ENCODE measurements at places on chromosomes 4 and X.

DNA sequence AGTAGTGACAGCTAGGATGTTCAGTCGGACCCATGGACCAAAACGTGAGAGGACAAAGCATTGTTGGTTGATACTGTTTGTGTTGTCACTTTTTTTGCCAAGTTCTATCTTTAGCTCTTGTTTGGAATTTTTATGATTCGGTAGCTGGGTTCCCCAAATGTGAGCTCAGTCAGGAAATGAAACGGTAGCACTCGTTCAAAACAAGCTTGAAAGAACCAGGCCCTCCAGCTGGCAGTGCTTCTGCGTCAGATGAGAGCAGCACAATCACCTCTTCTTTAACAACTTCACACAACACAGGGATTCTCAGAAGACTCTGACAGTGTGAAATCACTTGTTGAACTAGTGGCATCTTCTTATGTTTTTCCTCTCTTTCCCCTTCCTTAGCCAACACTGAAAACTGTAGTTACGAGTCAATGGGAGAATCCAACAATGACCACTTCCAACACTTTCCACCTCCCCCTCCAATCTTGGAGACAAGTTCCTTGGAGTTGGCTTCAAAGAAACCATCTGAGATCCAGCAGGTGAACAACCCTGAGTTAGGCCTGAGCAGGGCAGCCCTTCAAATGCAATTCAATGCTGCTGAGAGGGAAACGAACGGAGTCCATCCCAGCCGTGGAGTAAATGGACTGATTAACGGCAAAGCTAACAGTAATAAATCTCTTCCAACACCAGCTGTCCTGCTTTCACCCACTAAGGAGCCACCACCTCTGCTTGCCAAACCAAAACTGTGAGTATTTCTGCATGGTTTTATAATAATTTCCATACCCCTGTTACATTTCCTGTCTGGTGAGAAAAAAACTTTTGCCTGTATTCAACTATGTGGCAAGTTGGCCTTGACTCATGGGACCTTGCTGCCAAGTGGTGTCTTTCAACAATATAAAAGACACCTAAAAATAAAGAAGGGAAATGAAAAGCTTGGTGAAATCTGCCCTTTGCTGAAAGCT lies 214.6 kb downstream of the PALLD start:
- DNase-seq = no peak

DNA sequence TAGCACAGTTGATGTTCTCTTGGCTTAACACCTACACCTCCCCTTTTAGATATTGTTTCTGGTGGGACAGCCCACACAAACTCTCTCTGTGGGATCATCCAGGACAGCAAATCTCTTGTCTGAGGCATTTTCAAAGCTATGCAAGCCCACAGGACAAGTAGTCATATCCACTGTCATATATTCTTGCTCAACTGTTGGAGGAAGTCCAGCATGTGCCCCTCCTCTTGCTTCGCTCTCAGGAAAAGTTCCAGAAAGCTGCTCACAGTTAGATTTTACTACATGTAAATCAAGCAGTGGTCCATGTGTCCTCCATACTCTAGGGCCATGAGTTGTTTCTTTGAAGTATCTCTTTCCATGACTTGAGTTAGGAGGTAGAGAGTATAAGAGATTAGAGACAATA lies 260.7 kb downstream of the INPP4B start:
- DNase-seq = no peak

GRCh38 chrX:140447150-140447549 lies 57.7 kb downstream of the SOX3 start:
- no peak for DNase-seq

DNA sequence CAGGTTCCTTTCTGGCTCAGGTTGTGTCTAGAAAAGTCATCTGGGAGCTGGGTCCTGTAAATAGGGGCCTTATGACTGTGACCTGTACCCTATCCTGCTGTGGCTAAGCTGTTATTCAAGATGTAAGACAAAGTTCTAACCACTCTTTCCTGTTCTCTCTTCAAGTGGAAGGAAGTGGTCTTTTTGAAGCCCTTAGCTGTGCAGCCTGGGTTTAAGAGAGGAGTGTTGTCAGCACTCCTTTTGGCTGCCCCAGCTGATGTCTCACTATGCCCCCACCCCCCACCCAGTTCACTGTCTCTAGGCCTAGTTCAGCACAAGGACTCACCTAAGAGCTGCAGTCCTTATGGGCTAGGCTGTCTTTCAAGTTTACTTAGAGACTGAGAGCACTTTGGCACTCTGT lies 1069.5 kb downstream of the FAM133A start:
- DNase-seq = no peak

- no peak for DNase-seq
Measured at GRCh38 chrX:70461026-70461425, 16.4 kb downstream of the DLG3 start.

DNA sequence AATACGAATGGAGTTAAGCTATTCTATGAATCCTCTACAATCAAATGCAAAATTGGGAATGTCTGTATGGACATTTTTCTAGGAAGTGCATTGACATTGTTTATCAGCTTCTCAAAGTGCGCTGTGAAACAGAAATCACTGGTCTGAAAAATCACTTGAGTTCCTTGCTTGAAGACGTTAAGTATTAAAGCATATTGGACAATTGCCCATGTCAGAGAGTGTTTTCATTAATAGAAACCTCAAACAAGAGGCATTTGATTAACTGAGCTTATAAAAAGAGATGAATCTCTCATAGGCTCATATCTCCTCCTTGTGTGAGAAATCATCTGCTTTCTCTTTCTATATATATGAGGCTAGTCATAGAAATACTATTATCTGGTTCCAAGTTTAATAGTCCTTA lies 692.1 kb upstream of the POU3F4 start:
- no peak for DNase-seq

GRCh38 chr4:39660045-39660444 lies 21.4 kb upstream of the SMIM14 start:
- DNase-seq = no peak

- DNase-seq = no peak
Measured at GRCh38 chr4:165726831-165727230, 146.2 kb upstream of the TLL1 start.

DNA sequence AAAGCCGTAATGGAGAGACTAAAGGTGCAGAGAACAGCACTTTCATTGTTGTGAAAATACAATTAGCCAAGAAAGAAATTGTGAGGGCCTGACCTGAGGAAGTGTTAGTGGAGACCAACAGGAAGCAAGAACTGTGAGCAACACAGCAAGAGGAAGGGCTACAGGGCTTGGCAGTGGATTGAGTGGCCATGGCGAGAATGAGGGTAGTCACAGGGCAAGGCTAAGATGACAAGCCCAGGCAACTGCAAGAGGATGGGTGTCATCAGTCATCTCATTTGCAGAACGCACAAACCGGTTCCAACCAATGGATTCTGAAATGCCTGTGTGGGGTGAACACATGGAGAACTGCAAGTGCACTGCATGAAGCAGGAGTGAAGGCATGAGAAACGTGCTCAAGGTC lies 3.6 kb downstream of the SLC10A6 start:
- no peak for DNase-seq

DNA sequence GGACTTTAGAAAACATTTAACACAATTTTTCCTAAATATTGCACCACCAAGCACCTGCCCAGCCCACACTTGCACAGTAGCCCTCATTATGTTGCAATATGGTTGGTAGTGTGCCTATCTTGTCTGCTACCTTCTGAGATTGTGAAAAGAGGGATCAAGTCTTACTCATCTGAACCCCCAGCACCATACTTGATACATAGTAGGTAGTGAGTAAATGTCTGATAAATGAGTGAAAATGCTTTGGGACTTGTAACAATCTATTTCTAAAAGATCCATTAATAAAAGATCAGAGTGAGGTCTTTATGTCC lies 118.4 kb upstream of the MED14 start:
- DNase-seq = no peak

- no peak for DNase-seq
Measured at GRCh38 chrX:53547668-53548067, 113.5 kb upstream of the HSD17B10 start.

- no peak for DNase-seq
Measured at GRCh38 chr4:188423039-188423438, 283.8 kb downstream of the TRIML1 start.

- DNase-seq = no peak
Measured at GRCh38 chr4:19117022-19117421, 1095.5 kb upstream of the LCORL start.

GRCh38 chrX:13043138-13043537 lies 1.3 kb downstream of the FAM9C start:
- DNase-seq = no peak

DNA sequence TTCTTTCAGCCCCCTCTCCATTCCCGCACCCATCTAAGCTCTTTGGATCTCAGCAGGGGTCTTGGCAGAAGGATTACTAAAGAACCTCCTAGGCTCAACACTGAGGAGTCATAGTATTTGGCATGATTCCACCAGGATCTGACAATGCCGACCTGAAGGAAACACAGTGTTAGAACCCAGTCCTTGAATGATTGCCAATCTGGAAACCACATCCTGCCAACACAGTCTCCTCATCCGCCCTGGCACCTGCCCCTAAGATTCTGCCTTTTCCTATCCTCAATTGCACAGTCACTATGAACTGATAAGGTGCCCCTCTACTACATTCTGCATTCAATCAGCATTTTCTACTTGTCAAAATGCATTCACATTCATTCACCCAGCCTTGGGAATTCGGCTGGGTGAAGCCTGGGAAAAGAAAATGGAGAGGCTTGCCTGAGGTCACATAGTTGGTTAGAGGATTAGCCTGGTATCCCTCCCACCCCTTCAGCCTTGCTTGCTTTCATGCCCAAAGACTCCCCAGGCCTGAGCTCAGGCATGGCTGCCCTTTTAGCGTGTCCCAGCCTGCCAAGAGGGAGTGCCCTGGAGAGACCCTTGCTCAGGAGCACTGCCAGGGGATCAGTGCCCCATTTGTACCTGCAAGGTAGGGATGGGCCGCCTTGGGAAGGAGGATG lies 2.2 kb upstream of the CLDN2 start:
- DNase-seq = peak; percentile 34

DNA sequence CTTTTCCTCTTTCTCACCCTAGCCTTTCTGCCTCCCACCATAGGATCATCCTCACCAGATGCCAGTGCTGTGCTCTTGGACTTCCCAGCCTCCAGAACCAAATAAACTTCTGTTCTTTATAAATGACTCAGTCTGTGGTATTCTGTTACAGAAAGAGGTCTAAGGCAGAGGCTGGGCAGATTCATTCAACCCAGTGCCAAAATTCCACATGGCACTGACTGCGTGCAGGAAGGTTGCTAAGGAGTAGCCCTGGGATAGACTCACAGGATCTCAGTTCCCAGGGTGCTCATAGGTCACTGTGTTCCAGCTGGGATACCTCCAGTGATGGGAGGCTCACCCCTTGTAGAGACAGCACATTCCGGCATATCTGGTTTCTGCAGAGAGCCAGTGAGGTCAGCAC lies 22.0 kb downstream of the SORCS2 start:
- no peak for DNase-seq

GRCh38 chr4:162475246-162475645 lies 311.4 kb upstream of the FSTL5 start:
- no peak for DNase-seq

GRCh38 chr4:17335371-17335770 lies 176.5 kb downstream of the QDPR start:
- DNase-seq = no peak

- no peak for DNase-seq
Measured at GRCh38 chrX:19958552-19959486, 32.0 kb downstream of the BCLAF3 start.

- no peak for DNase-seq
Measured at GRCh38 chr4:125338814-125339213, 24.1 kb downstream of the FAT4 start.

DNA sequence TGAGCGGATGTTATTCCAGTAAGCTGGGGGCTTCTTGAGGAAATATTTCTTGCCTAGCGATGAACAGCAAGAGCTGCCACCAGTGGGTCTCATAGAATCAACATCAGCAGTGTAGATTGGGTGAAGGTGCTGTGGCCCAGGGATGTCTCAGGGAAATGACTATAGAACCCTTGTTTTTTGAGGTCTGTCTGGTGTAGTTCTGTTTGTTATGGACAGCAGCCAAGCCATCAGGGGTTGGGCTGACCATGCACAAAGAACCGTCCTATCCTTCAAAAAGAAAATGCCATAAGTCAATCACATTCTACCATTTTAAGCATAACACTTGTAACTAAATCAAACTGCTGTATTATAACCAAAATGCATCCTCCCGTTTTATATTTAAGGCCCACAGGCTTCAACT lies 17.3 kb upstream of the C1GALT1C1 start:
- no peak for DNase-seq

- no peak for DNase-seq
Measured at GRCh38 chr4:123354701-123355100, 41.9 kb upstream of the SPRY1 start.

DNA sequence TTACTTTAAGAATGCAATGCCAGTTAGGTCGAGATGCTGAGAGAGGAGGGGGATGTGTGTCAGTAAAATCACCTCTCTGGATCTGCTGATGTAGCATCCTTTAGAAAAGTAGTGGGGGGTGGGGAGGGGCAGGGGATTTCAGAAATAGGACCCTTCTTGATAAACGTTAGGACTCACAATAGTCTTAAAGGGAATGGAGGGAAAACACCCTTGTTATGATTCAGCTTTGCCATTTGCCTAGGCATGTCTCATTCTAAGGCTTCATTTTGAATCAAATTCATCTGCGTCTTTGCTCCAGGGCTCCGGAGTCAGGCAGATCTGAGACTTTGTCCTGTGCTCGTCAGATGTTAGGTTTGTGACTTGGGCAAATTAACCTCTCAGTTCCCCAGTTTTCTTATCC lies 879 bp downstream of the SH2D1A start:
- no peak for DNase-seq

DNA sequence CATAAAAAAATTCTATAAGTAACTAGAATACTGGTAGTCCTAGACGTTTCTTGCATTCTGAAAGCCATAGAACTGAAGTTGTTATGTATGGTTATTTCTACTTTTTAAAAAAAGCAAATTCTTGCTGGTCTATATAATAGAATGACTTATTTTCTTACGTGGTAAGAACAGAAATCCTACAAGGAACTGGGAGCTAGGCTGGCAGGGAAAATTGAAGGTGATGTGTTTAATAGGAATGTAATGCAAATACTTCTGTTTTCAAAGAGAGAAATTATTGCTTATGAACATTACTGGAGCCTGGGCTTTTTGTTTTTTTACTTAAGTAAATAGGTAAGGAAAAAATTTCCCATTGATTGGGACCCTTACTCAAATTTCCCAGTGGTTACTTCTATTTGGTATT lies 8.9 kb downstream of the CCNA2 start:
- DNase-seq = no peak

GRCh38 chr4:27000820-27001219 lies 140.2 kb downstream of the STIM2 start:
- no peak for DNase-seq

- DNase-seq = no peak
Measured at GRCh38 chrX:8049827-8050226, 121.2 kb downstream of the VCX2 start.

DNA sequence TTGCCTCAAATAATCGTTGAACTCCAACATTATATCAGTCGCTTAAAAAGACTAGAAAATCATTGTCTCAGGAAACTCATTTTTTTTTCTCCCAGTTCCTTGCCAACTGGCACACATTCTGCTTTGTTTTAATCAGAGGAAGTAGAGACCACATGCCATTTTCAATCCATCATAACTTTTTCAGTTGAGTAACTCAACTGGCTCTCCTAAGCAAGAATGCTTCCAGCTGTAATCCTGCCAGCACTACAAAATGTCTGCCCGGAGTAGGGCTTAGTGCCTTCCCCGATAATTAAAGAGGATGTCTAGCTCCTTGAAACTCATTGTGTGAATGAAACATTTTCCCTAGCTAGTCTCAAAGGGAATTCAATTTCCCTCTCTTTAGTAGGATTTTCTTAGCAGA lies 33.0 kb downstream of the FREM3 start:
- DNase-seq = no peak

GRCh38 chrX:132426695-132427281 lies 62.0 kb downstream of the MBNL3 start:
- no peak for DNase-seq

GRCh38 chr4:80307183-80307735 lies 28.3 kb upstream of the CFAP299 start:
- peak; percentile 97 for DNase-seq
